BJ (cell line): ENCODE measurements at places on chromosomes 1 and 21.

- no peak for DNase-seq
Measured at GRCh38 chr1:74323937-74324473, 88.8 kb downstream of the TNNI3K start.

GRCh38 chr1:47823040-47823808, 174.0 kb downstream of the TRABD2B start:
- DNase-seq = no peak

DNA sequence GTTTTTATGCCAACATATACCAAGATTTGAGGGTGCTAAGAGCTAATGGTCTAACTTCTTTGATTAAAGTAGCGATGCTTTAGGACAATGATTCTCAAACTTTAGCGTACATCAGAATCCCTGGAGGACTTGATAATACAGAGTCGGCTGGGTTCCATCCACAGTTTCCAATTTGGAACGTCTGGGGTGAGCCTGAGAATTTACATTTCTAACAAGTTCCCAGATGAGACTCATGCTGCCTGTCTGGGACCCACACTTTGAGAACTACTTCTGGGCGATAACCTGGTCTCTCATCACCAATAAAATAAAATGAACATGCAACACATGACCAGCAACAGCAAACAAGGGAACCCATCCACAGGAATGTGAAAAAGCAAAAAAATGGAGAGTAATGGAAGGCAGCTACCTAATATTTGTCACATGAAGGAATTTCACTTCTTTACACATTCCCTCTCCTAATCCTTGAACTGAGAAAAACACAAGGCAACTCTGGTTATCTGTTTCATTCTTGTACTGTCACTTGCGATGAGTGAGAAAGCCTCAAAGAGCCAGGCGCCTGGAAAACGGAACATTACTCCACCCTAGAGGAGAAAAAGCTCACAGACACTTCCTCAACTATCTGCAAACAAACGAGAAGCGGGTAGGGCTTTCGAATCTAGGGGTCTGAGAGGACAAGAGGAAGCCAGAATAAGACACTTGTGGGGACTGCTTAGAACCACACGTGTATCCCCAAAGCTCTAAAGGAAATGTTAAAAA, 14.0 kb downstream of the HSF2BP start:
- DNase-seq = no peak

DNA sequence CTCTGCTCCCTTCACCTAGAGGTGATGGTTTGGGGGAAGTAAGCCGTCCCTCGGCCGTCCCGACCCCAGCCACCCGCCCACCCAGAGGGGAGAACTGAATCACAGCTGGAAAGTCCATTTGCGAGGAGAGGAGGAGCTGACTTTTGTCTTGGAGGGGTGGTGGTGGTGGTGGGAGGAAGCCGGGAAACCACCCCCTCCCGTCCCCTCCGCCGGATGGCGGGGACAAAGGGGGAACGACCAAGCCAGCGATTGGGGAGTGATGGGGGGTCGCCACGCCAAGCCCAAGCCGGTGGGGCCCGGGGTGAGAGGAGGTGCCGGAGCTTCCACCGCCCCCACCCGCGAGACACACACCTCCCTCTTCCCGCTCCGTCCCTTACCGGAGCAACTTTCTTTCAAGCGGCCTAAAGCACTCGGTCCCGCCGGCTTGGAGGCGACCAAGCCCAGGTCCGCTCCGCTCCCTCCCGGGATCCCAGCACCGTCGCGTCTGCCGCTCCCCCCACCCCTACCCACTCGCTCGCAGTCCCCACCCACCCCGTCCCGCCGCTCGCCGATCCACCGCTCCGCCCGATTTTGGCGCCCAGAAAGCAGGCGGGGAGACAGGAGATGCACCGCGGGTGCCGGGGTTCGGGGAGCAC, 540 bp downstream of the ARHGEF2 start:
- no peak for DNase-seq

DNA sequence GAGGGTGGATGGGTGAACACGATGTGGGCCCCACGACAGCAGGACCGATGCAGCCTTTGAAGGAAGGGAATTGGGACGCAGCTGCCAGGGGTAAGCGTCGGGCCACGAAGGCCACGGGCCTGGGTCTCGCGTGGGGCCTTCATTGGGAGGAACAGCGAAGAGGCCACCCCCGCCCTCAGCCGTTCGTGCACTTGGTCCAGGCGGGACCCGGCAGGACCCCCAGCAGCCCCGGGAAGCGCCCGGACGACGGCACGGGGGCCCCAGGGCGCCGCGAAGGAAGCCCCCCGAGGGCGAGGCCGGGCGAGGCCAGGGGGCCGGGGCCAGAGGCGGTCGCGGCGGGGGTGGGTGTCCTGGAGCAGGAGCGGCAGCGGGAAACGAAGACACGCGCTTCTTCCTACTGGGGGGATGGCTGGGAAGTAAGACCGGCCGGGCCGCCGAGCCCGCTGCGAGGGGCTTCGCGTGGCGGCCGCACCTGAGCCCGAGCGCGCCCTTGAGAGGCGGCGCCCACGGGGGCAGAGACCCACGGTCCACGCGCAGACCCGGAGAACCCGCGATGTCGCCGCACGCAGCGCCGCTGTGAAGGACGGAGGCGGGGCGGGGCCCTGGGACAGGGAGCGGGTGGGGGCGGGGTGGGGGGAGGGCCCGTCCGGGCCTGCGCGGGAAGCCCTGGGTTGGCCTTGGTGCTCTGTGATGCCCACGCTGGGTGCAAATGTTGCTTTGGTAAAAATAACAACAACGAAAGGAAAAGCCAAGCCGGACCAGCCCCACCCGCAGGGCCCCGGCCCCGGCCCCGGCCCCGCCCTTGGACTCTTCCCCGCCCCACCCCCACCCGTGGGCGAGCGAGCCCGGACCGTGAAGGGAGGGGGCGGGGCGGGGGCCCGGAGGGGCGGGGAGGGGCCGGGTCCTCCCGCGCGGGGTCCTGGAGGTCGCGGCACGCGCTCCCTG, 56.0 kb upstream of the ADARB1 start:
- no peak for DNase-seq

GRCh38 chr1:56831871-56832693, 12.9 kb upstream of the FYB2 start:
- peak; percentile 85 for DNase-seq

GRCh38 chr1:109846162-109846561, 64.5 kb upstream of the CSF1 start:
- DNase-seq = no peak

DNA sequence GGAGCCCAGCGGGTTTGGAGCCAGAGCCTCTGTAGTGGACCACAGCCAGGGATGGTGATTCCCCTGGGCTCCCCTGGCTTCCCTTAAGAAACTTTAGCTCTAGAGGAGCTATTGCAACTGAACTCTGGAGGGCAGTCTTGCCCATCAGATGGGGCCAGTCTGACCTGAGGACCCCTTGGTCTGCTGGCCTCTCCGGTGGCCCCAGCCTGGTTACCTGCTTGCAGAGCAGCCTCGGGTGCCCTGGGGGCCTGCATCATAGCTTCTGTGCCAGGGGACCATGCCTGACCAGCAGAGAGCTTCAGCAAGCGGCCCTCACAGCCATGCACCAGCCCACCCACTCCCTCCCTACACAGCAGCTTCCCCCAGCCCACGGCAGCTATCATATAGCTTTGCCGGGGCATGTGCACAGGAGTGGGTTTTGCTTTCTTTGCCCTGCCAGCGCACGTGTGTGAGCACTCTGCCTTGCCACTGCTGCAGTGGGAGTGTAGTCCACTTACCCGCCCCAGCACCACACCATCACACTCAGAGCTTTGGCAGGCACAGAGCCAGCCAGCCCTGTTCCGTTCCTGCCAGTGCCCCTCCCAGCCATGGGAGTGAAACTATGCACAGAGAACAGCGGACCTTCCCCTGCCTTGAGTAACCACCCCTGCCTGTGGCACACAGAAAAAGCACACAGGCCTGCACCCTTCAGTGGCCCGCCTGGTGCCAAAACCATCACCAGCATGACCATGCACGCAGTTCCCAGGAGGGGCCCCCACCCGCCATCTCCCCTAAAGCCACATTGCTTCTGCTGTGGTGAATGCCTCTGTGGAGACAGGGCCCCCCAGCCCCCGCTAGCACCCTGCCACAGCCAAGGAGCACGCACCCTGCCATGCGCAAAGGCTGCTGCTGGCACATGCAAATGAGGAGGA, 442.9 kb upstream of the NEGR1 start:
- no peak for DNase-seq

- no peak for DNase-seq
Measured at GRCh38 chr1:219092206-219092605, 81.5 kb upstream of the LYPLAL1 start.

- no peak for DNase-seq
Measured at GRCh38 chr1:193105821-193106177, 585 bp upstream of the GLRX2 start.

GRCh38 chr1:238111081-238111480, 220.4 kb upstream of the ZP4 start:
- DNase-seq = no peak

DNA sequence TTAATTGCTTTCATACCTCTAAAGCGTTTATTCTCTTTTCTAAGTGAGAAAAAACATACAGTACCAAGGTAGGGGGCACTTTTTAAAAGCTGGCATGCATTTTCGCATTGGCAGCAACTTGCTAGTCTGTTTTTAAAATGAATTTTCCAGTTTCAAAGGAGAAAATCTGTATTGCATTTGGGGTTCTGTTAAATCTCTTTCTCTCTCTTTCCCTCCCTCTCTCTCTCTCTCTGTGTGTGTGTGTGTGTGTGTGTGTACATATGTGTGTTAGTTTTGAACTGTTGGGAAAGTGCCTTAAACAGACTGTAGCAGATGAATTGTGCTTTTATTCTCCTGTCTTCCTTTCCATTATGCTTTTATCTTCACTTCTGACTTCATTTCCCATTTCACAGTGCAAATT, 7.3 kb downstream of the NIBAN1 start:
- no peak for DNase-seq

DNA sequence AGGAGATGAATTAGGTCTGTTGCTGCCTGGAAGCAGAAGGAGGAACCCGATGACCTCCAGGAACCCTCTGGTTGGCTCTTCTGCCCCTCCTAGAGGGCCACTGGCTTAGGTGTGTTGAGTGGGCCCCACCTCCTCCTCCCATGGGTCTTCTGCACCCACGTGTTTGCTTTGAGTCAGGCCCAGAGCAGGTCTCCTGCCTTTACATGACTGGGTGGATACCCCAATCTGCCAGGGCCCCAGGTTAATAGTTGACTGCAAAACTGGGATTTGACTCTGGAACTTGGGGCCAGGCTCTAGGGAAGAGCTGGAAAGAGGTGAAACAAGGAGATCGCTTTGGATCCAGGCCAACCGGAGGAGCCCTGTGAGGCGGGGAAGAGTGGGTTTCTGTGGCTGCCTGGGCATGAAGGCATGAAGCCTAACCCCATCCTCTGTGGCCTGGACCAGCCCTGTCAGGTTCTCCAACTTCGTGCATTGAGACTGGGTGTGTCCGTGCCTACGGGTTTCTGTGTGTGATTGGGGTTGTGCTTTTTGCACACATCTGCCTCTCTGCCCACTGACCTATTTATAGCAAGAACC, 7.8 kb upstream of the LAD1 start:
- no peak for DNase-seq
